Activated T-helper 9 cell treated with anti-CD3 and anti-CD28 coated beads, Interleukin-2, amount 50 U/mL, for 16 hours (primary cell): ENCODE measurements at places on chromosomes 7 and 10.

- DNase-seq = no peak
These were observed 62.9 kb upstream of the PRR15 start for GRCh38 chr7:29500719-29501118.

- DNase-seq = no peak
These were observed 172.9 kb downstream of the CACNB2 start for GRCh38 chr10:18313140-18313530.

GRCh38 chr10:63719226-63719856 lies 198.1 kb downstream of the REEP3 start:
- no peak for DNase-seq

DNA sequence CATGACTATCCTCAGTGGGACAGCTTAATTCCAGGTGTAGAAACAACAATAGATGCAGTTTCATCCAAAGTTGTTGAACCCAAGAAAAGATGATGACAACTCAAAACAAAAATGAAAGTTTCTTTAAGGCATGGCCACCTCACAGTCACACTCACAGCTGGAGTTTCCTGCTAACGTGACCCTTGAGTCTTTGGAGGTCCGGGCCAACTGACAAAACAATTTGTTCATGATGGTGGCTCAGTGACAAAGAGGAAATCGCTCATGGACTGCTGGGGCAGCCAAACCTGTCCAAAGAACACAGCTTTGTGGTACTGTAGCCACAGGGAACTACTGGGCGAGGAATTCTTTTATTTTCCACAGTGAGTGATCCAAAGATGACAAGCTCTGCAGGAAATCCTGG lies 96.0 kb upstream of the JCAD start:
- DNase-seq = no peak

DNA sequence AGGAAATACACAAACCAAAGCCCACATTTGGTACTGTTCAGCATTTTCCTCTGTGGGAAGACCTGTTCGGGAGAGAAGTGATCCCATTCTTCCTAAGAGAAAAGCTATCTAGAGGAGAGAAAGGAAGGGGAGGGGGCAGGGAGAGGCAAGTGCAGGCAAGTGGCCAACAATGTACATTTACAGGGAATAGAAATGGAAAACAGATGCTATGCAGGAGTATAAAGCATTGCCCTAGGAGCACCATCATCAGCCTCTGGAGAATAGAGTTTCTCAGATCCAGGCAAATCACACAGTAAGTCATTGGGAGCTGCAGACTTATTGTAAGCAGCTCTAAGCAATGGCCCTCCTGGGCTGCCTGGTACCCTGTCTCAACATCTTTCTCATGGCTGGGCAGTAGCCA lies 424.4 kb upstream of the AUTS2 start:
- no peak for DNase-seq

GRCh38 chr7:16211402-16211925 lies 209.9 kb downstream of the CRPPA start:
- DNase-seq = no peak

- no peak for DNase-seq
These were observed 15.3 kb downstream of the IFT22 start for GRCh38 chr7:101306307-101306706.

DNA sequence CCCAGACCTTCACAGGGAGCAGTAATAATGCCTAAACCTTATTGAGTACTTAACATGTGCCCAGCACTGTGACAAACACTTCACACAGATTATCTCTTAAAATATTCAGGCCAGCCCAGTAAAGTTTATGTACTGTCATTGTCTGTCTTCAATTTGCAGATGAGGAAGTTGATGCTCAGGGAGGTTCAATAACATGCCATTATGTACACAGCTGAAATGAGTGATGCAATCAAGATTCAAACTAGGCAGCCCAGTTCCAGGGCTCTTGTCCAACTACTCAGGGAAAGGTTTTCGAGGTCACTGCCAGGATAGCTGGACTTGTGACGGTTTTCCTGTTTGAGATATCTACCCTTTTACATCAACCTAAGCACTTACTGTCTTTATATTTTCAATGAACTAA lies 56.1 kb downstream of the AUTS2 start:
- no peak for DNase-seq

GRCh38 chr7:73850781-73851207 lies 8.5 kb upstream of the METTL27 start:
- DNase-seq = no peak

- no peak for DNase-seq
These were observed 124.2 kb upstream of the PDLIM1 start for GRCh38 chr10:95414844-95415485.

DNA sequence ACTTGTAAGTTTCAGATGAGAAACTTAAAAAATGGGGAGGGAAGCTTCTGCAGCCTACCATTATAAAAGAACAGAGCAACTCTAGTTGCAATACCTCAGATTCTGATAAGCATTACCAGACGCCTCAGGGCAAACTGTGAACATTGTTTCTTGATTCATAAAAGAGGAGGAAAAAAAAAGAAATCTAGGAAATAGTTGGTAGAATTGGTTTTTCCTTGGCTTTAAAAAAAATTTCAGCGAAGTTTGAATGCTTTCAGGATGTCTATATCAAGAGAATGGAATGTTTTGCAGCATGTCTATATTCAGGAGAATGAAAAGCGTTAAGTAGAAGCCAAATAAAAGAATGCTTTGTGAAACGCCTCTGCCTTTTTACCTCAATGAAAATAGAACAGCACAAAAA lies 17.5 kb upstream of the ANLN start:
- DNase-seq = no peak

DNA sequence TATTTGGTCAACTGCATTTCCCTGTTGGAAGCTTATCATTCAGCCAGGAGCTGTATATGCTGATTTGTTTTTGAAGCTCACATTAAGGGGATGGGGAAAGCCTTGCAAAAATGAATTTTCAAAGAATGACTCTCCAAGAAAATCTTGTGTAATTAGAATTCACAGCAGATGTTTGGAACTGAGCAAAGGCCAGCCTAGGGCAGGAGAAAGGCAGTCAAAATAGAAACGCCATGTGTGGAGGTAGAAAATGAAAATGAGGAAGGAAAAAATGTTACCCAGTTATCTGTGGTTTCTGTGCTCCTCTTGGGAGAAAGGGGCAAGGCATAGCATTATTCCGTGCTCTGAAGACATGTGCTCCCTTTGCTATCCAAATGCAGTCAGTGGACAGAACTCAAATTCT lies 93.5 kb downstream of the NRP1 start:
- DNase-seq = no peak

GRCh38 chr10:26430641-26431163 lies 7.4 kb upstream of the APBB1IP start:
- no peak for DNase-seq

- no peak for DNase-seq
These were observed 18.1 kb upstream of the PALS2 start for GRCh38 chr7:24555184-24555583.

- no peak for DNase-seq
These were observed 59.8 kb downstream of the CSGALNACT2 start for GRCh38 chr10:43197834-43198681.

GRCh38 chr10:126673565-126673964 lies 3.1 kb upstream of the C10orf90 start:
- DNase-seq = no peak

GRCh38 chr10:107474650-107475049 lies 310.1 kb upstream of the SORCS1 start:
- no peak for DNase-seq

DNA sequence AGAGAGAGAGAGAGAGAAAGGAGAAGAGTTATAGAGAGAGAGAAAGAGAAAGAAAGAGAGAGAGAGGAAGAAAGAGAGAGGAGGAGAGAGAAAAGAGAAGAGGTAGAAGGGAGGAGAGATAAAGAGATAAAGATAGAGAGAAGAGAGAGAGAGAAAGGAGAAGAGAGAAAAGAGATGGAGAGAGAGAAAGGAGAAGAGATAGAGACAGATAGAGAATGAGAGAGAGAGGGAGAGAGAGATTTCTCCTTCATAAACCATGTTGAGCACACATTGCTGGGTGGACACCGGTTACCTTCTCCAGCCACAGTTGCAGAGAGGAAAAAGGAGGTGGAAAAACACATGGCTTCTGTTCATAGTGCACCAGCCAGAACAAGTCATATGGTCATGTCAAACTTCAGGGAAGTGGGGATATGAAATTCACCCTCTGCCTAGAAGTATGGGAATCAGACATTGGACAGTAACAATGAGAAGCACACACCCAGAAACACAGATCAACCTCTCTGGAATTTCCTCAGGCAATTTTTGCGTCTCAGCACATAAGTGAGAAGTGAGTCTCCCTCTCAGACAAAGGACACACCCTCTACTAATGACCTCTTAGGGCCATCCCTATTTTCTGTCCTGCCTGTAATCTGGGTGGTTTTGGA lies 172.5 kb upstream of the SVIL start:
- no peak for DNase-seq

DNA sequence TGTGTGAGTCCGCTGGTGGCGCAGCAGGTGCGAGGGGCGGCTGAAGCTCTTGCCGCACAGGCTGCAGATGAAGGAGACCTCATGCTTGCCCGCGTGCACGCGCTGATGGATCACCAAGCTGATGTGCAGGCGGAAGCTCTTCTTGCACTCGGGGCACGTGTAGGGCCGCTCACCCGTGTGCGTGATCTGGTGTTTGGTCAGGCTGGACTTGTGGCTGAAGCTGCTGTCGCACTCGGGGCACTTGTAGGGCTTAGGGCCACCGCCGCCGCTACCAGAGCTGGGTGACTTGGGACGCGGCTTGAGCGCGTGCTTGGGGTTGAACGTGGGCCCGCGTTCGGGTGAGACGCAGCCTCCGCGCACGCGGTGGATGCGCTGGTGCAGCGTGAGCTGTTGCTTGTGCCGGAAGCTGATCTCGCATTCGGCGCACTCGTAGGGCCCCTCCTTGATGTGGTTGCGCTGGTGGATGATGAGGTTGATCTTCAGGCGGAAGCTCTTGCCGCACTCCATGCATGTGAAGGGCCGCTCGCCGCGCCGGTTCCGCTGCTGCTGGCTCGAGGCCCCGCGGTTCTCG lies 28.7 kb downstream of the ZNF777 start:
- no peak for DNase-seq

- no peak for DNase-seq
These were observed 69.9 kb downstream of the SYPL1 start for GRCh38 chr7:106042196-106042611.

- DNase-seq = no peak
These were observed 11.9 kb upstream of the LMOD2 start for GRCh38 chr7:123643495-123644441.

DNA sequence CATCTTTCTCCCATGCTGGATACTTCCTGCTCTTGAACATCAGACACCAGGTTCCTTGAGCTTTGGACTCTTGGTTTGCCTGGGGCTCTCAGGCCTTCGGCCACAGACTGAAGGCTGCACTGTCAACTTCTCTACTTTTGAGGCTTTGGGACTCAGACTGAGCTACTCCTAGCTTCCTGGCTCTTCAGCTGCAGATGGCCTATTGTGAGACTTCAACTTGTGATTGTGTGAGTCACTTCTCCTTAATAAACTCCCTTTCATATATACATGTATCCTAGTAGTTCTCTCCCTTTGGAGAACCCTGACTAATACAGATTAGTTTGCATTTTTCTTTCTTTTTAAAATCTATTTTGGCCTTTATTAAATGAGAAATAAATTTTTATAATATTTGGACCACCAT lies 276.2 kb upstream of the SEMA3C start:
- no peak for DNase-seq

DNA sequence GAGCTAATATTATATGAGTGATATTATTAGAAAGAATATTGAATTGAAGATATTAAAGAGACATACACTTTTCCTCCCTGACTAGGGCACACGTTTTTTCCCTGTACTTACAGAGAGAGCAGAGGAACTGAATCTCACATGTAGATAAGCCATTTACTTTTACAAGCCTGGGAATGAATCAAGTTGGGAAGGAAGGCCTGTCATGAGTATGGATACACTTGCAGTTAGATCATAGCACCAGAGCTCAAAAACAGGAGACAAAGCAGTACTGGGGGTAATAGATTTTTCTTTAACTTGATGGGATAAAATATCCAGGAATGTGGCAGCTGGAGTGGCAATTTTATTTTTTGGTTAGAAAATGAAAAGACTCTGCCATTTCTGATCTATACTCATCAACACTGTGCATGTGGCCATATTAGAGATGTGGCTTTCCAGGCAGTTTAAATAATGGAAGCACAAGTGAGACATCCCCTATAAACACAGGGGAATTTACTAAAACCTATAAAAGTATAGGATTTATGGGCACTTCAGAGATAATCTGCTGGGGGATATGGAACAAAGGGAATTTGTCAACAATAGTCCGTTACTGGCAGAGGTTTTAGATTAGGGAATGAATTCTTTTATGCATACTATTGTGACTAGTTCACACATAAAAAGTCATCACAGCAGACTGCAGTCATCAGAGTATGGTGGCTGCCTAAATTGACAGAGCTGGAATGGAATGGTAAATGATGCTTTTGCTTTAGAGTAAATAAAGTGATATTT lies 657.7 kb upstream of the MBL2 start:
- no peak for DNase-seq

DNA sequence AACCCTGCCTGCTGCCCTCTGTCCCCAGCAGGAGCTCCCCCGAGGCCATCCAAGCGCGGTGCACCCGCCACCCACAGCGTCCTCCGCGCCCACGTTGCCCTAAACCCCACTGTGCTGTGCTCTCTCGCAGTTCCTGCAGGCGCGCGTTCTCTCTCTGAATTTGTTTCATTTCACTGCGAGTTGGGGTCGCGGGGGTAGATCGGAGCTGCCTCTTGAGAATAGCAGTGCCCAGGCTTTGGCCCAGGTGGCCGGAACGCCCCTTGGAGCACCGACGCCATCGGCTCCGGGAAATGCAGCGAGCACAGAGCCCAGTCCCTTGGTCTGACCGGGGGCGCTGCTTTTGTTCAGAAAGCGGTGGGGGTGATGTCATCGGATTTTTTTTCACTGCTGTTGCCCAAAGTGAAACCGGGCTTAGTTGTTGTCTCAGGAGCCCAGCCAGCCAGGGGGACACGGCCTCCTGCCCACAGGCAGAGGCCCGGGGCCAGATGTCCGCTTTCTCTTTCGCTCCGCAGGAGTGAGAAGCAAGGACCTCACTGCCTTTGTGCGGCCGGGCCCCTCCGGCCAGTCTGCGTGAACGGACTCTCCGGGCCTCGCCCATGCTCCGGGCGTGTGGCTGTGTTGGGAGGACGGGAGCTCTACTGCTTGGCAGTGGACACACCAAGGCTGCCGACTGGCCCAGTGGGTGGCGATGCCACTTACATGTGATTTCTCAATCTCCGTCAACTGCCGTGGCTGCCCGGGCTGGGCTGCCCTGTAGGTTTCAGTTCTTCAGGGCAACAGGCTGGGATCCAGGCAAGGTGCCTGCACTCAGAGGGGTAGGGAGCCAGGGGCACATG lies 43.1 kb downstream of the FOXK1 start:
- peak; percentile 15 for DNase-seq

GRCh38 chr10:14573666-14574261 lies 200.9 kb downstream of the FAM107B start:
- DNase-seq = no peak

- DNase-seq = no peak
These were observed 36.0 kb downstream of the R3HCC1L start for GRCh38 chr10:98170249-98171117.

- no peak for DNase-seq
These were observed 45.4 kb downstream of the CTTNBP2 start for GRCh38 chr7:117827862-117828261.
